ENCODE measurements at places on chromosomes 11 and 22.

GRCh38 chr22:37175414-37176281, 12.4 kb downstream of the C1QTNF6 start:
- DNase-seq = no peak

GRCh38 chr11:70135142-70135541, 57.0 kb downstream of the ANO1 start:
- no peak for DNase-seq

- no peak for DNase-seq
Observed at GRCh38 chr11:73804712-73805111, 17.0 kb downstream of the MRPL48 start.

DNA sequence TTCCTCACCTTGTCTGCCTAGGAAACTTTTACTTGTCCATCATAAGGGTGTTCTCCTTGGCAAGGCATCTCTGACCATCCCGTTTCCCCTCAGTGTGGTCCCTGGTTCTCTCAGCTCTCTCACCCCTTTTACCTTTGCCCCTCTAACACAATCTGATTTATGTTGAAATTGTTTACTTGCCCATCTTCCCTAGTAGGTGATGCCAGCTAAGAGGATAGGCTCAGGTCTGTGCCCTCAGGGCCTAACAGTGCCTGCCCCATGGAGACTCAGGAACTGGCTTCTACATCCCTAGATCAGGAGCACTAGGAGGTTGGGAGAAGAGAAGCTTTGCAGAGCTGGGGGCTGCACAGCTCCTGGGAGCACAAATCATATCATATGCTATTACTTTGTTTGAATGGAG, 21.1 kb upstream of the ALG8 start:
- DNase-seq = no peak

DNA sequence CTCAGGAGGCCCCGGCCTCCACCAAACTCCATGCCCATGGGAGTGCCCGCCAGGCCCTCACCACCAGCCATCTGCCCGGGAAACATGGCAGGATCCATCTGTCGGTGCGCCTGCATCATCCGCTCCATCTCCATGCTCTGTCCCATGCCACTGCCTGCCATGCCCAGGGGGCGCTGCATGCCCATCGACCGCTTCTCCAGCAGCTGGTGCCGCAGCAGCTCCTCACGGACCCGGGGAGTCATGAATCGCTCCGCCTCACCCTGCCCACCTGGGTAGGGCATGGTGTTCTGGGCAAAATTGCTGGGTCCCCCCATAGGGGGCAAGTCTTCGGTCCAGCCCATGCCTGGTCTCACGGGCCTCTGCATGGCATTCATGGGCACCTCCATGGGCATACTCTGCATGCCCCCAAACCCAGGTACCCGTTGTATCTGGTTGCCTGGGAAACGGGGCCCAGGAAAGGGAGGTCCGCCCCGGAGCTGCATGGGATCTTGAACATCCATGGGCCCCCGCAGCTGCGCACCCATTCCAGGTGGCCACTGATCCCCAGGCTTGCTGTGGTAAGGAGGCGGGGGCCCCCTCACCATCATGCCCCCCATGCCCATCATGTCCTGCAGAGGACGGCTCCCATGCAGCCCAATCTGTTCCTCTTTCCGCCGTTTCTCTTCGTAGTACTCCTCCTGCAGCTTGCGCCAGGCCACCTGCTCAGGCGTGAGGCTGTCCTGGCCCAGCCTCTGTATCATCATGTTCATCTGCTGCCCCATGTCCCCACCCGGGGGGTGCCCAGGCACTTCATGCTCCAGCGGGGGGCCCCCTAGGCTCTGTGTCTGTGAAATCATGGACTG, 18.0 kb downstream of the CXCR5 start:
- DNase-seq = no peak

DNA sequence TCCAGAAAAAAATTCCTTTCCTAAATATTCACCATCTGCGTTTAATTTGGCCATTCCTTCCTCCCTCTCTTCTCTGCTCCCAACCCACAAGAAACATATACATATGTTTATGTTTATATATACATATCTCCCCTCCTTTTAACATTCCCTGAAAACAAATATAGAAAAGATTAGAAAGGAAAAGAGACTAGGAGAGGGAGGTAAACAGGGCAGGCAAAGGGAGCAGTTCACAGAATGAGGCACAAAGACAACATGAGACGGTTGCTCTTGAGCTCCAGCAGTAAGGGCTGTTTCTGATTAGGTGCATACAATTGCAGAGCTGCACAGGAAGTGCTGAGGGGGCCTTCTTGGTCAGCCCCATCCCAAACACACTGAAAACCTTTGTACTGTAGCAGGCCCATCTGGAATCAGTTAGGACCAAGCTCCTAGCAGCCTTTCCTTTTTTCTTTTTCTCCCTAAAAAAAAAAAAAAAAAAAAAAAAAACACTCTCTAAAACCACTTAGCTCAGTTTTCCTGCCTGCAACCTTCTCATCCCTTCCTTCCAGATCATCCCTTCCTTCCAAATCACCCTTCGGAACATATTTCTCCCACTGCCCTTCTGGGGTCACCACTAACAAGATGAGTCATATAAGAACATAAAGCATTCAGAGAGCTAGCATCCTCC, 57.0 kb downstream of the RBFOX2 start:
- no peak for DNase-seq

- no peak for DNase-seq
Observed at GRCh38 chr22:24768537-24769374, 5.8 kb downstream of the PIWIL3 start.

DNA sequence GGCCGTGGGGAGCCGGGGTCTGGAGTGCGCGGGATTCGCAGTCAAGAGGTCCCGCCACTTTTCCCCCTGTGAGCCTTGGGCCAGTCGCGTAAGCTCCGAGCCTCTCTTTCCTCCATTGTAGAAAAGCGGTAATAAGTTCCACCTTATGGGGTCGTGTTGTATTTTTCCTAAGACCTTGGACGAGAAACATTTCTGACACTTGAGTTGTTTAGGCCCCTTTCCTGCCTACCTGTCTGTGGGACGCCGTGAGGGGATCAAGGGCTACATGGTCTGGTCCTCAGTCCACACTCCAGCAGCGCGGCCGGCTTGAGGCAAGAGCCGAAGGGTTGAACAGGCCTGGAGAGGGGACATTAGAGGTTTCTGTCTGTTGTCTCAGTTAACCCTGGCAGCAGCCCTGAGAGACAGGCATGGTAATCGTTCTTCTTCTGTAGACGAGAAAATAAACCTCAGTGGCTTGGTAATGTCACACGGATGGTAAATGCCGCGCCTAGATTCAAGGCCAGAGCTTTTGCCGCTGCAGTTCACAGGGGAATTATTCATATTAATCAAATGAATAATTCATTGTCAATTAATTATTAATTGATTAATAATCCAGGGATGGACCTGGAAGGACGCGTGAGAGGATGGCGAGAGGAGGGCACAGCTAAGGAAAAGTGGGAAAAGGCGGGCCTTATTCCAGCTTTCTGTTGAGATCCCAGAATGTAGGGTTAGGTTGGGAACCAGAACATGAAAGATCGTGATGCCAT, 545 bp downstream of the FEN1 start:
- no peak for DNase-seq

GRCh38 chr11:19524171-19524671, 188.4 kb upstream of the NAV2 start:
- DNase-seq = no peak

DNA sequence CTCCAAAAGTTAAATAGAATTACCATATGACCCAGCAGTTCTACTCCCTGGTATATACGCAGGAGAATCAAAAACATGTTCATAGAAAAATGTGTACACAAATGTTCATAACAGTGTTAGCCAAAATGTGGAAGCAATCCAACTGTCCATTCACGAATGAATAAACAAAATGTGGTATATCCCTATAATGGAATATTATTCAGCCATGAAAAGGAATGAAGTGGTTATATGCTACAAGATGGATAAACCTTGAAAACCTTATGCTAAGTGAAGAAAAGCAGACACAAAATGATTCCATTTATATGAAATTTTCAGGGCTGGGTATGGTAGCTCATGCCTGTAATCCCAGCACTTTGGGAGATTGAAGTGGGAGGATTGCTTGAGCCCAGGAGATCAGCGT, 16.1 kb downstream of the POLD4 start:
- no peak for DNase-seq

All from glomerular endothelial cell (primary cell).